Sigmoid colon (tissue), 7 donors: ENCODE measurements at places on chromosomes 12 and 14.

DNA sequence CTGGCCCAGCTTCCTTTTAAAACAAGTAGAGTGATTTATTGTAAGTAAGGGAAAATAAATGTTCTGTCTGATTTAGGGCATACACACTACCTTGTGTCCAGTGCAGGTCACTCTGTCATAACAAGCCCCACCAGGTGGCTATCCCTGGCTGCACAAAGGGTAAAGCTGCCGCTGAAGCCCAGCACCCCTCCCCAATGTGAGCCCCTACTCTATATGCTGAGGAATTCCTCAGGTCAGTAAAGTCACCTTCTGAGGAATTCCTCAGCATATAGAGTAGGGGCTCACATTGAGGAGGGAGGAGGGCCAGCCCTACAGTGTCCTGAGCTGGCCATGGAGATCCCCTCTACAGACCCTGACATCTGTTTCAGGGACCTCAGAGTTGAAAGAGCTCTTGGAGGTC lies 67.2 kb downstream of the TBC1D30 start:
- no peak overlapping the region for H3K27ac ChIP-seq
- H3K27me3 ChIP-seq = no peaks in the 10 kb centered on the region
- DNase-seq = no peak
- H3K4me3 ChIP-seq = no peak overlapping the region

- no peaks in the 10 kb centered on the region for H3K4me1 ChIP-seq
- H3K4me3 ChIP-seq = no peak overlapping the region
- no peak for DNase-seq
Observed at GRCh38 chr12:92289629-92290349, 144.1 kb upstream of the BTG1 start.

GRCh38 chr12:15863984-15864383 lies 18.2 kb upstream of the STRAP start:
- no peaks in the 10 kb centered on the region for H3K4me1 ChIP-seq
- H3K4me3 ChIP-seq = no peak overlapping the region
- H3K27me3 ChIP-seq = no peaks in the 10 kb centered on the region
- DNase-seq = no peak
- H3K36me3 ChIP-seq = no peaks in the 10 kb centered on the region

DNA sequence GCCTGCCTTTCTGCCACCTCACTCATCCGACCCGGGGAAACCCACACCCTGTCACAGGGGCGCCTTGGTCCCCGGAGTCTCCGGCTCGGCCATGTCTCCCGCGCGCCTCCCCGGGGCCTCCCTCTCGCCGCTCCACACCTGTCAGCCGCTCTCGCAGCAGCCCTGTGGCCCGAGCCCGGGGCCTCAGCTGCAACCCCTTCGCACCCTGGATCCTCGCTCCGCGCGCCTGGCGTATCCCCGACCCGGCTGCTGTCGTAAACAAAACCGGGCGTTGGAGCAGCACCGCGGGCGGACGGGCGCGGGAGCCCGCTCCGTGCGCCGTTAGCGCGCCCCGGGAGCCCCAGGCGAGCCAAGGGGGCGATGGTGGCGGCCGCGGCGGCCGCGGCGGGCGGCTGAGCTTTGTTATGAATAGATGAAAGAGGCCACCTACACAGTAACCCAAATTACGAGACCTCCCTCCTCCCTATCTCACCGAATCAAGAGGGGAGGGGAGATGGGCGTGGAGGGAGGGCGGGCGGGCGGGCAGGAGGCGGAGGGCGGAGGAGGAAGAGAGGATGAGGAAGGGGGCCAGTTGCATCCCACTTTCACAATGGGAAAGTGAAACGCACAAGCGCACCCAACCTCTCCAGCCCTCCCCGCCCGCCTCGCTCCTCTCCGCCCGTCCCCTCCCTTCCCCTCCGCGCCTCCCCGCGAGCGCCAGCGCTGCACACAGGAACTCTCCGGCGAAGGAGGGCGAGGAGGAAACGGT lies at the start of gene PLXNC1:
PLXNC1 (plus strand) TSS at position 587 of the 748 bp plus-strand sequence. CDS start 395 bp downstream, outside the sequence.
- H3K4me3 ChIP-seq = peak within 1 kb of the TSS; percentile 59
- H3K4me1 ChIP-seq = peaks cover 26% of the 10 kb centered on the region
- no peaks in the 10 kb centered on the region for H3K36me3 ChIP-seq
- no peak within 1 kb of the TSS for H3K27ac ChIP-seq
- no peaks in the 10 kb centered on the region for H3K27me3 ChIP-seq
- no peak for DNase-seq

GRCh38 chr14:56821177-56821576 lies 10.9 kb upstream of the OTX2 start:
- H3K36me3 ChIP-seq = no peaks in the 10 kb centered on the region
- H3K27me3 ChIP-seq = peaks cover 9% of the 10 kb centered on the region
- DNase-seq = no peak
- no peak overlapping the region for H3K4me3 ChIP-seq
- no peaks in the 10 kb centered on the region for H3K4me1 ChIP-seq
